ENCODE measurements at places on chromosomes 3 and 15.

GRCh38 chr3:171770689-171771620 is 39.3 kb downstream of the PLD1 start:
- peak; percentile 57 for DNase-seq

DNA sequence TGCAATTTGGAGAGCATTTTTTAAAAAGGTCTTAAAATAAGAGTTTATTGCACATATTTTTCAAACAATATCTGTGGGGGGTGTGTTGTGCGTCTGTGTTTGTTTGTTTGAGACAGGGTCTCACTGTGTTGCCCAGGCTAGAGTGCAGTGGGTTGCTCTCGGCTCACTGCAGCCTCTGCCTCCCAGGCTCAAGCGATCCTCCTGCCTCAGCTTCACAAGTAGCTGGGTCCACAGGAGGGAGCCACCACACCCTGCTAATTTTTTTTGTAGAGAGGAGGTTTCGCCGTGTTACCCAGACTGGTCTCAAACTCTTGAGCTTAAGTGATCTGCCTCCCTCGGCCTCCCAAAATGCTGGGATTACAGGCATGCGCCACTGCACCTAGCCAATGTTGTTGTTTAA is 2.7 kb downstream of the MLF1 start:
- DNase-seq: no peak

DNA sequence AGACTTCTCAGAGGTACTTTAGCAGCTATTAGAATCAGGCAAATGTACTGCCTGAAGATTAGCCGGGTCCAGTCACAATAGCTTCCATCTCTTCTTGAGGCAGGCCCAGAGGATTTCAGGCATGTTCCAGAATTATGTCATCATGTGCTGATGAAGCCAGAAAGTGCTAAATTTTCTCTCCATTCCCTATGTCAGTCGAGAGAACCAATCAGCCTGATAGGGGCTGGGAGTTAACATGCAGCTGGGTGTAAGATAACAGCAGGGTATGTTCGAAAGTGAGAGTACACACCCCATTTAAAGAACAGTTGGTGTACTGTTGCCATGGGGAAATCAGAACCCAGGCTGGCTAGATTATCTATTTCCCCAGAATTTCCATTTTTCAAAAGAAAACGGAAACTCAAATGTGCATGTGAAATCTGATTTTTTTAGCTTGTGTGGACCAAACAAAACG is 48.7 kb downstream of the MYH15 start:
- no peak for DNase-seq

DNA sequence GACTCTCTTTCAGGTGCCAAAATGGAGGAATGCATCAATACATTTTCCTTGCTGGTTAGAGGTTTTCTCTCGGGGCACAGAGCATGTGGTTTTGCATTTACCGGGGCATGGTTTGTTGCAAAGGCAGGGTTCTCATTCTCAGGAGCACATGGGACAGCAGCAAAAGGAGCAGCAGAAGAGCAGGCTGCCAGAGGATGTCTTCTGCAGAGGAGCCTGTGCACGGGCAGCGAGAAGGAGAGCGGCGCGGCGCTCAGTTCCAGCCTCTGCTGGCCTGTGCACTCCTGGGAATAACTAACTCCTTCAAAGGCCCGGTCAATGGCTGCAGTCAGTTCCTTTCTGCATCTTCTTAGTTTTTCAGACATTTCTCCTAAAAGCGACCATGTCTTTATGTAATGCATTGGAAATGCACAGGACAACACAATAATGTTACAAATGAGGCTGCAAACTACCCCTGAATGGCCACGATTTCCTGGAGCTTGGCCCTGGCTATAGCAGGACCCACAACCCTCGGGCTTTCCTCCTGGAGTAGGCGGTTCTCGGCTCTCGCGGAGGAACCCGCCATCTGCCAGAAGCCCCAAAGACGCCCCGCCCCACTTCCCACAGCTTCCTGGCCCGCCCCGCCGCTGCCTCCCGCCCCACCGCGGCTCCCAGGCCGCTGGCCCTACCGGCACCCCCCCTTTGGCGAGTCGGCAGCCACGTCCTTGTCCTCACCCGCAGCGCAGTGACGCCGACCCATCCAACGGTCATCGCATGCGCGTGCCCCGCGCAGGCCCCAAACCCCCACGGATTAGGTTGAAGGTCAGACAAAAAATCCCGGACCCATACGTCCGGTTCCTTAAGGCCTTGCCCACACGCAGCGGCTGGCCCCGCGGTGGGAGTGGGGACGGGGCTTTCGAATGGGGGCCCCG is at the start of gene C3orf62:
C3orf62 (minus strand) TSS at position 758 of the 908 bp plus-strand sequence; CDS start at position 398, 360 bp downstream.
- no peak for DNase-seq

GRCh38 chr3:59367150-59367549 is 317.3 kb upstream of the CFAP20DC start:
- no peak for DNase-seq

- no peak for DNase-seq
These were observed 521.1 kb downstream of the PLOD2 start for GRCh38 chr3:145639875-145640274.

GRCh38 chr15:91223863-91224262 is 123.8 kb downstream of the SV2B start:
- DNase-seq: peak; percentile 74

DNA sequence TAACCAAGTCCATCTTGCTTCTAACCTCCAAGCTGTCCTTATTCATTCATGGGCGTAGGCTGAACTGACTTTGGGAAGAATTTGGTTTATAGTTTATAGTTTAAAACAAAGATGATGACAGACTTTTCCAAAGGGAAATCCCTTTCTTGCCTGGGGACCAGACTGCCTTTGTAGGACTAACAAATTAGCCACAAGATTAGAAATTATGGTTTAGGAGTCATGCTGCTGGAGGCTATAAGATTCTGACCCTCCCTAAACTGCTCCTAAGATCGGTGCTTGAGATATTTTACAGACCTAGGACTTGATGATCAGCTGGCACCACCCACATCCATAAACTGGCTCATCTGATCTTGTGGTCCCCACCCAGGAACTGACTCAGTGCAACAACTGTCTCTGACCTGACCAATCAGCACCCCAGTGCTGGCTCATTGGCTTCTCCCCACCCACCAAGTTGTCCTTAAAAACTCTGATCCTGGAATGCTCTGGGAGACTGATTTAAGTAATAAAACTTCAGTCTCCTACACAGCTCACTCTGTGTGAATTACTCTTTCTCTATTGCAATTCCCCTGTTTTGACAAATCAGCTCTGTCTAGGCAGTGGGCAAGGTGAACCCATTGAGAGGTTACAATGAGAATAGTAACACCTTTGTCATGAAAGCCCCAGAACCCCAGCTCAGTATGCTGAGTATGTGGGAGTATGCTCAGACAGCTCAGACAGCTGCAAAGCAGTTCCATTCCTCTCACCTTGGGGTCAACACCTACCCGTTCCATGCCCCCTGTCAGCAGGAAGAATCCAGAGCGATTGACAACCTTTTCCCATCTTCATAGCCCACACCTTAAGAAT is 51.6 kb upstream of the C15orf39 start:
- DNase-seq: no peak

DNA sequence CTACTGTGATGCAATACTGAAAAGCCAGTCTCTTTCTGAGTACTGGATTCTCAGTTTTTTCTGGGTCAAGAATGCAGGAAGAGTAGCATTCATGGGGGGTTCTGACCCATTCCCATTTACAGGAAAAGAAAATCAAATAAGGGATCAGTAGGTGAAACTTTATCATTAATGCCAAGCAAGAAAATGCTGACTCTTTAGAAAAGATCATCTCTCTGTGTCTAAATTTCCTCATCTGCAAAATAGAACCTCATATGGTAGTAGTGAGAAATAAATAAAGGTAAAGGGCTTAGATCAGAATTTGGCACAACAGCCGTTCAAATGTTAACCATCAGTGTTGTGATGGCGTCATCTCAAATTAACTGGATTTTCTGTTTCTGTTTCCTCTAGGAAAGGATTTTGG is 807.6 kb upstream of the LMCD1 start:
- DNase-seq: no peak

- no peak for DNase-seq
These were observed 34.2 kb downstream of the RAB11A start for GRCh38 chr15:65903296-65904073.

GRCh38 chr3:31755926-31756658 is 223.4 kb downstream of the STT3B start:
- no peak for DNase-seq
